Occipital lobe (tissue), 3 donors: ENCODE measurements at places on chromosomes 6 and 20. TPM values are rescaled to one million over a fixed set of nuclear protein-coding genes. Genes with fewer than 3 reads are reported as not detected.

GRCh38 chr6:31666337-31666965, 571 bp downstream of the CSNK2B start:
- DNase-seq = no peak

DNA sequence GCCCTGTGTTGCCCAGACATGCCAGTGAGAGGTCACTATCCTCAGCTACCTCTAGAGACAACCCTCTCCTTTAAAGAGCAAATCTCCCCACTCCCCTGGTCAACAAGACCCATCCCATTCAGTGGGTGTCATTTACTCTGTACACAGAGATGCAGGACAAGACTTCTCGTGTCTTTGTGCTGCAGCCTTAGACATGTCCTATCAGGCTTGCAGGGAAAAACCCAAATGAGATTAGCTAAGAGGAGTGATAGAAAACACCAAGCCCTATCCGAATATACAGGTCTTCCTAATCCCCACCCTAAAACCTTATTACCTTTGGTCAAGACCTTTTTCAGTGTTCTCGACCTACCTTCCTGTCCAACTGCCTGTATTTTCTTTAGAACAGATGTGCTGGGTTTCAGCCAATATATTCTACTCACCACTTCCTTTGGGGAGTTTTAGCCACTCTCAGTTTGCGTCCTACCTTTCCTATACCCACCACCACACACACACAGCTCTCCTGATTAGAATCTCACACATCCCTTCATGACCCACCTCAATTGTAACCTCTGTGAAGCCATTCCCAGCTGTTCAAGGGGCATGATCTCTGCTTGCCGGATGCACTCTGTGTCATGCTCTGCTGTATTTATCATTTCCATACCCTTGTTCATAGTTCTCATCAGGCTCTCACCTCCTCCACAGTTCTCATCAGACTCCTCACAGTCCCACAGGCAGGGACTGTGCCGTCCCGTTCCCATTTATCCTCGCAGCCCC, 39.7 kb downstream of the TRAM2 start:
- DNase-seq = no peak

The QKI gene
- total RNA-seq = 305 TPM

DNA sequence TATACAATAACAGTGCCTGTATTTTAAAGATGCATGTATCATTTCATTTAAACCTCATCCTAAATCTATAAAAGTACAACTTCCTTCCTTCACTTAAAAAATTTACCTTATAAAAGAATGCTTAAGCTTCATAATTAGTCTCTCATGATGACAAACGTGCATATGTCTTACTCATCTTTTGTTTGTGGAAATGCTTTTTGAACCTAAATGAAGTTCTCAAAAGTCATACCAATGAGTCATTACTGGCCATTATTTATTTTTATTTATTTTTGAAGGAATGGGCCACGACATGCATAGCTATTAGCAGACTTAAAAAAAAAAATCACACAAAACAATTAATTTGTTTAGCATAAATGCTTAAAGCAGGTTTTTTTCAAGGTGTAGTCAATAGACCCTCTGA, 3.7 kb downstream of the TFB1M start:
- DNase-seq = no peak

DNA sequence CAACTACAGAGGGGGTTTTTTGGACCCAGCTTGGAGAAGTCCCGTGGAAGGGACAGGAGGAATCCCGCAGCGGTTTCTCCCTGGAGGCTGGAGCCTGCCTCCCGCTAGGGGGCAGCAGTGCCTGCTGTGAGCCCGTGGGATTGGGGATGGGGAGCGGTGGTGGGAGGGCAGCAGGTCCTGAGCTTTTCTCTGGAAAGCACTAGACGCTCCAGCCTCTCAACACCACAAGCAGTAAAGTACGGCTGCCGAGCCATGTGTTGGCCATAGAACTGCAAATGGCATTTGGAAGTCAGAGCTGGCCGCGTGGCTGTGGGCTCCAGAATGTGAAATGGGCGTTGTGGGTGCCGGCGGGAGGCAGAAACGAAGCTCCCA, 47.8 kb downstream of the GMPR start:
- DNase-seq = peak; percentile 38

DNA sequence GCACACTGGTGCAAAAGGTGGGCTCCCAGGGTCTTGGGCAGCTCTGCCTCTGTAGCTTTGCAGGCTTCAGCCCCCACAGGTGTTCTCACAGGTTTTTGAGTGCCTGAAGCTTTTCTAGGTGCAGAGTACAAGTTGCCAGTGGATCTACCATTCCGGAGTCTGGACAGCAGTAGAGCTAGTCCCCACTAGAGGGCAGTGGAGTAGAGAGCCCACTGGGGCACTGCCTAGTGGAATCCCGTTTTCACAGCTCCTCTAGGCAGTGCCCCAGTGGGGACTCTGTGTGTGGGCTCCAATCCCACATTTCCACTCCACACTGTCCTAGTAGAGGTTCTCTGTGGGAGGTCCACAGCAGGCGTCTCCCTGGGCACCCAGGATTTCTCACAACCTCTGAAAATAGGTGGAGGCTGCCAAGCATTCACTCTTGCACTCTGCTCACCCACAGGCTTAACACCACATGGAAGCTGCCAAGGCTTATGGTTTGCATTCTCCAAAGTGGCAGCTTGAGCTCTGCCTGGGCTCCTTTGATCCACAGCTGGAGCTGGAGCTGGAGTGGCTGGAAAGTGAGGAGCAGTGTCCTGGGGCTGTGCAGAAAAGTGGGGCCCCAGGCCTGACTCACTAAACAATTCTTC, 86.3 kb upstream of the PROKR2 start:
- DNase-seq = no peak

- DNase-seq = peak; percentile 93
These were observed 117.3 kb downstream of the HFE start for GRCh38 chr6:26204332-26205160.

The FAXC gene
- total RNA-seq = 49.3 TPM

The PRRT1 gene
- 0.78 TPM for total RNA-seq

DNA sequence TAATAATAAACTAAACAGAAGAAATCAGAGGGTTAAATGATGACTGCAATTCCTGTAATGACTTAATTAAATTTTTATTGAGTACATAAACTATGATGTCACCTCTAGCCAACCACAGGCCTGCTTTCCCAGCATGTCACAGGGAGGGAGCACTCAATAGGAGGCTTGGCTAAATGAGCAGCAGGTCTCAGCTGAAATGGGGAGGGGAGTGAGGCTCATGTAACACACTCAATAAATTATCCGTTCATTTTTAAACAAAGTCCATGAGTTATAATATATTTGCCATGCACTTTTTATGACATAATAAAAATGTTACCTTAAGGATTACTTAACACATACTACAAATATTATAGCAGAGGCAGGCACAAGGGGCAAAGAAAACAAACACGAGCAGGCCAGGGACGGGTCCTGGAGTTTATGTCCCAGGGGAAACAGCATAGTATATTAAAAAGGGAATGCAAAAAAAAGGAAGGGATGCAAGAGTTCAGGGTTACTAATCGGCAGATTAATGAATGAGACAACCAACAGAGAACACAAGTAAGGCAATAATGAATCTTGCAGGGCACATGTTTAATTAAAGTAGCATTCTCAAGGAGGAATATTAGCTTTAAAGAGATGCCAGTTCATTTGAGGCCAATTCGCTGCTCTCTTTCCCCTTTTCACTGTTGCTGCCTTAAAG, 27.1 kb upstream of the FAM83C start:
- DNase-seq = no peak

- DNase-seq = no peak
These were observed 2.4 kb downstream of the SIGLEC1 start for GRCh38 chr20:3710011-3710466.

DNA sequence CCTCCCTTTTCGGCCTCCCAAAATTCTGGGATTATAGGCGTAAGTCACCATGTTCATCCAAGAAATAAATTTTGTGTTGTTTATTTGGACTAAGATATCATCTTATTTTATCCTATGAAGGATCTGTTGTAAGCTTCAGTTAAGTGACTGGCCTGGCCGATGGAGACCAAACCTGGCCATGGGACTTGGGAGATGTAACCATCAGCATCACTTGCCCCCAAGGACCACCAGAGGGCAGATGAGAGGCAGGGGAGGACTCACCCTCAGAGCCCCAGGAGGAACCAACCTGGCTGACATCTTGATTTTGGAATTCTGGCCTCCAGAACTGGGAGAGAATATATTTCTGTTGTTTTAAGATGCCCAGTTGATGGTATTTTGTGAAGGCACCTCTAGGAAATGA, 266.7 kb downstream of the CDH26 start:
- DNase-seq = no peak

- peak; percentile 14 for DNase-seq
These were observed 549.8 kb downstream of the PRKN start for GRCh38 chr6:162177746-162178145.

The RSPH4A gene
- total RNA-seq = 2.7 TPM
